Parietal lobe (tissue), 2 donors: ENCODE measurements at places on chromosomes 4 and X. TPM values are rescaled to one million over a fixed set of nuclear protein-coding genes. Genes with fewer than 3 reads are reported as not detected.

The ITM2A gene
- total RNA-seq = 39.1 TPM

The APELA gene
- total RNA-seq = 0.31 TPM

The STEEP1 gene
- 23.8 TPM for total RNA-seq

The MAGEE1 gene
- total RNA-seq = 11.0 TPM

The CXCR3 gene
- total RNA-seq = not detected

The TMEM31 gene
- total RNA-seq = not detected

The ZNF157 gene
- total RNA-seq = 5.0 TPM

The GUCY1B1 gene
- 36.9 TPM for total RNA-seq

The CXCL13 gene
- not detected for total RNA-seq

The AWAT2 gene
- not detected for total RNA-seq

The TAF7L gene
- 0.31 TPM for total RNA-seq

The LAMTOR3 gene
- 50.4 TPM for total RNA-seq

The GCNA gene
- total RNA-seq = 5.3 TPM

The FATE1 gene
- total RNA-seq = not detected

The FAM47E gene
- total RNA-seq = 6.6 TPM

The RS1 gene
- not detected for total RNA-seq

The SPANXA1 gene
- not detected for total RNA-seq

The NEIL3 gene
- 6.9 TPM for total RNA-seq

The STARD8 gene
- 2.2 TPM for total RNA-seq

The DEFB131A gene
- total RNA-seq = not detected

The TKTL2 gene
- 1.9 TPM for total RNA-seq

The FAT4 gene
- total RNA-seq = 162 TPM

The ARMCX2 gene
- 55.7 TPM for total RNA-seq

The MSANTD1 gene
- 11.0 TPM for total RNA-seq

The HSFX3 gene
- total RNA-seq = not detected
